ENCODE measurements at places on chromosomes 2 and 18.
A peak's percentile ranks its signal among the peaks of the same experiment; 100 is the strongest.

GRCh38 chr2:240997856-240998705, at the start of gene SNED1:
TSS of gene SNED1 (plus strand) at chr2:240998618. CDS start at chr2:240998838, 220 bp downstream.
- peak; percentile 22 for DNase-seq

GRCh38 chr2:143226714-143227541, 97.7 kb downstream of the ARHGAP15 start:
- DNase-seq = no peak

DNA sequence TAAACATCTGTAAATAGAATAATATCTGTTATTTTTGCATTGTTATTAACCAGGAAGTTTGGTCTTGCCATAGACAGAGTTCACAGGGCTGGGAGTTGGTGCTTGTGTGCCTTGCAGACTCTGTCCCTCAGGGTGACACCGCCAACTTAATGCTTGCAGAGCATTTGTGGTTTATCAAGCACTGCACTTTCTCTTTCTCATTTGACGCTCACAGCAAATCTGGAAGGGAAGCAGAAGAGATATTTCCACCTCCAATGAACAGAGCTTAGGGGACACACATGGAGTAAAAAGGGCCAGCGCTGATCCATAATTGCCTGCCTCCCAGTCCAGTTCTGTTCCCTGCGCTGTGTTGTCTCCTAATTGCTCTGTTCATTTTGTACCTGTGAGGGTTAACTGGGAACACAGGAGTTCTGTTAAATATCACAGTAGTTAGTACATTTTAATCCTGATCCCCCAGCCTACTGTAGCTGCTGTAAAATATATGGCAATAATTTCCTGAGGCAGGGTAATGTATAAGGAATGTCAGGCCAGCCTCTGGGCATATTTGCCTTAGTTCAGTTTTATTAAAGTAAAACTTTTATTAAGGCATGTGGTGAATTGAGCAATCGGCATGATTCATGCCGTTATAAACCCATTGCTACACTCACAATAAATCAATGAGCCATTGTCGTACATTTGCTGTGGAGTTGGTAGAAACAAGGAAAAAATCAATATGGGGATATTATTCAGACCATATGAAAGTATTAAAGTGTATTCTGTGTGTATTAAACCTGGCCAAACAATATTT, 182.5 kb upstream of the OSR1 start:
- no peak for DNase-seq

DNA sequence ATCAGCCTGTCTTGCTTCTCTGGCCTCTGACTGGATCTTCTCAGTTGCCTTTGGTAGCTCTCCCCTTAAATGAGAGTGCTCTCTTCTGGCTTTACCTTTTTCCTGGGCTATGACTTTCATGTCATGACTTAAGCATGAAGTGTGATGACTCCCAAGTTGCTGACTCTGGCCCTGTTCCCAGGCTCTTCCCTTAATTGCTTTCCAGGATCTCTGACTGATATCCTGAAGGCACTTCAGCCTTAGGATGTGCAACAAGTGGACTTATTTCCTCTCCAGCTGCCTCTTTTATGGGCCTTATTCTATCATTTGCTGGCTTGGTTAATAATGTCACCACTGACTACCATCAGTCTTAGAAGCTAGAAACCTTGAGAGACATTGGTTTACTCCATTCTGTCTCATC, 17.4 kb downstream of the SEMA4F start:
- DNase-seq = no peak

- DNase-seq = peak; percentile 53
Observed at GRCh38 chr2:206086716-206087350, 859 bp upstream of the INO80D start.

DNA sequence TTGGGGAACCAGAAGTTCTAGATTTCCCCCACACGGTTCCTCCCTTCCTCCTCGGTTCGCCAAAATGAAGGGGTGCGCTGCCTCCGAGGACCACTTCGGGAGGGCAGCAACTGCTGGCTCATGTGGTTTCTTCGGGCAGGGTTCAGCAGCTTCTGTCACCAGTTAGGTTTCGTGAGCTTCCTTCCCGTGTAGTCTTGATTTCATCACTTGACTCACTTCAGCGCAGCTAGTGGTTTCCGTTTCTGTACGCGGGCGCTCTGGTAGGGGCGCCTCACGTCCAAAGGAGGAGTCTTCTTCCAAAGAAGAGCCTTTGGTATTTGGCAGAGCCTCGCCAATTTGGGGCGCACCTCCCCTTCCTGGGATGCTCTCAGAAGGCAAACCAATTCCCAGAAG, 485 bp upstream of the GALNT3 start:
- peak; percentile 2 for DNase-seq

DNA sequence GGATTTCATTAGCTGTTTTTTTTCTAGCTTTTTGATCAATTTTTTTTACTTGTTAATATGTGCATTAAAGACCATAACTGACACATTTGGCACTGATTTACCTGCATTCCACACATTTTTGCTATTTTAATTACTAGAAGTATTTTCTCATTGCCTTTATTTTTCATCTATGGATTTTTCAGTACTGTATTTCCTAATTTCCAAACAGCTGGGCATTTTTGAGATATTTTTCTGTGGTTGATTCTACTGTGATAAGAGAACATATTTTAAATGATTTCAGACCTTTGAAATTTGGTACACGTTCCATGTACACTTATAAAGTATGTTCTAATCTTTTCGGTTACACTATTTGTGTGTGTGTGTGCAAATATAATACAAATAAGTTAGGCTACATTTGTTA, 135.3 kb downstream of the PARD3B start:
- DNase-seq = no peak
